Activated CD4-positive, CD25-positive, alpha-beta regulatory T cell treated with anti-CD3 and anti-CD28 coated beads, Interleukin-2, amount 50 U/mL, for 24 hours (primary cell): ENCODE measurements at places on chromosomes 1 and 21.

GRCh38 chr1:223827193-223827663, 18.5 kb downstream of the TP53BP2 start:
- no peak for ATAC-seq

- ATAC-seq: peak; percentile 73
Measured at GRCh38 chr21:33069994-33070743, at the start of gene OLIG1. OLIG1 (plus strand) TSS chr21:33070141; CDS start chr21:33070247, 106 bp downstream.

- no peak for ATAC-seq
Measured at GRCh38 chr1:84750110-84750730, 60.0 kb upstream of the SSX2IP start.

DNA sequence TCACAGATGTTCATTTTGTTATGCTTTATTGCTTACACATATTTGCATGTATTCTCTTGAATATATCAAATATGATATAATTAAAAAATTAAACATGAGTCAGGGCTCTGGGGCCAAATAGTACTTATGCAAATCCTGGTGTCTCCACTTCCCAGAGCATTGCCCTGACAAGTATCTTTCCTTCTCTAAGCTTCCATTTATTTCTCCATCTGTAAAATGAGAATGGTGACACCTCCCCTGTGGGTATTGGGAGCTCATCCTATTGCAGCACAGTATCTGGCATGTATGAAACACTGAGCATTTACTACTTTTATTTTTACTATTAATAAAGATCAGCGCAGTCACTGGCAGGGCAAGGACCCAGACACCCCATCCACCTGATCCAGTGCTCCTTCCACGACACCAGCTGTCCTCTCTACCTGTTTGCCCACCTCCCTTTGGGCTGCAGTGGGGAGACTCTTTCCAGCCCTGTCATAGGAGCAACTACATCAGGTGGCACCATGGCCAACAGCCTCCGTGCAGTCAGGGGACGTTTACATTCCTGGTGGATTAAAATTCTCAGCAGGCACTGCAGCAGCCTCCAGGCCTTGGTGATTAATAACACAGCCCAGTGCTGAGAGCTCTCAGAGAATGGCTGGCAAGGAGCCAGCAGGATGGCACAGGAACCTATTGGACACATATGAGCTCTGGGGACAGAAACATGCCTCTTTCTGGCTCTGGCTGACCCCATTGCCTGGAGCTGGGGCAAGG, 113.0 kb downstream of the DMRTB1 start:
- no peak for ATAC-seq

- ATAC-seq: no peak
Measured at GRCh38 chr1:65527707-65528503, 107.4 kb downstream of the LEPR start.

GRCh38 chr1:81029266-81029665, 771.5 kb upstream of the ADGRL2 start:
- ATAC-seq: no peak

GRCh38 chr1:155188268-155188667, 14.6 kb downstream of the TRIM46 start:
- no peak for ATAC-seq

DNA sequence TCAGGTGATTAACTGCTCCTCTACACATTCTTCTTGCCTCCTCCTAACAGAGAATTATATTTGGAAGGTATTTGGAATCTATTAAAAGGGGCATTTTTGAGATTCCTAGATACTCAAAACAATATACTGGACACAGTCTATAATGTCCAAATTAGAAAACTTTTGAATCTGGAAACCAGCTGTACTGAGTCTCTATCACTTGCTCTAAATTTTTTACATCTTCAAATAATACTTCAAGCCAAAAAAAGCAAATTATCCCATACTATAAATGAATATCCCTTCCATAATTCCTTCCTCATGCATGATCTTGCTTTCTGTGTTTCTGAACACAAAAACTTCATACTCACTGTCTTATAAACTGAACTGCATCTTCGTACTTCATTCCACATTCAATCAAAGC, 28.5 kb downstream of the PTP4A2 start:
- ATAC-seq: no peak

- ATAC-seq: no peak
Measured at GRCh38 chr21:39628385-39628784, 15.6 kb downstream of the B3GALT5 start.

GRCh38 chr1:231107600-231108326, 54.1 kb upstream of the TRIM67 start:
- no peak for ATAC-seq

DNA sequence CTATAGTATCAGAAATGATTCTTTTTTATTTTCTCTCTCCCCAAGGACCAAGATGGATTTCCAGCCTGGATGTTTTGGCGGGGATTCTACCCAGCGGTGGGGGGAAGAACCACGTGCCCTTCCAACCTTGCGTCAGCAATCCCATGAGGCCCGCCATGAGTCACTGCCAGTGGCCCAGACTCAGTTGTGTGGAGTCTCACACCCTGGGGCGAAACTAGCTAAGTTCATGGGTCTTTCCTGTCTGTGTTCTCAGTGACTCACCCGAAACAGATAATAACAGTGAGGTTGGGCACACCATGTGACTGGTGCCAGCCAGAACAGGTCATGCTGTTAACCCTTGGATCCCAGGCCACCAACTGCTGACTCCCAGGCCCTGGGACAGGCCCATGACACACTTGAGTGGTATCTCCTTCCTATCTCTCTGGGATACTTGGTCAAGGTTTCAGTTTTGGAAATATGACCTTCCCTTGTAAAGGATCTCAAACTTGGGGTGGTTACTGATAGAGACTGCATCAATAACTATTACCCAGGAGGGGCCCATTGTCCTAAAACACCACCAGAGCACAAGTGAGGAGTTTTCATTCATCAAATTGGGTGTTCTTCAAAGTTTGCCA, 98.0 kb upstream of the DUSP10 start:
- peak; percentile 98 for ATAC-seq

DNA sequence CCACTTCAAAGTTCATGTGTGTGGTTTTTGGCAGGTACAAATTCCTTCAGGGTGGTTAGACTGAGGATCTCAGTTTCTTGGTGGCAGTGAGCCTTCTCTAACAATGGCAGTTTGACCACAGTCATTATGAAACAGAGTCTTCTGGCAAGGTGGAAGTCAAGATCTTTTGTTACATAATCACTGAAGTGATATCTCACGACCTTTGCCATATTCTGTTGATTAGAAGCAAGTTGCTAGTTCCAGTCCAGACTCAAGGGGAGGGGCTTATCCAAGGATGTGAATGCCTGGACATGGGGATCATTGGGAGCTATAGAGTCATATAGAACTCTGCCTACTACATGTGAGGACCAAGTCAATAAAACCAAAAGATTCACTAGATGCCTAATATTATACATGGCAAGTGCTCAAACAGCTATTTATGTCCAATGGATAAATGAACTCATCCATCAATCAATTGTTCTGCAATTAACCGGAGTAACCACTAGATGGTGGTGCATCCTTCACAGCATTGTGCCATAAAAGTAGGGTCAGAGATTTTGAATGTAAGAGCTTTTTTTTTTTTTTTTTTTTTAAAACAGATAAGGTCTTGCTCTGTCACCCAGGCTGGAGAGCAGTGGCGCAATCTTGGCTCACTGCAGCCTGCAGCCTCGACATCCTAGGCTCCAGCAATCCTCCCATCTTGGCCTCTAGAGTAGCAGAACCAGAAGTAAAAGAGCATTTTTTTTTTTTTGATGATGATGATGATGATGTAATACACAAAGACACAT, 131.9 kb downstream of the CRB1 start:
- ATAC-seq: peak; percentile 32

DNA sequence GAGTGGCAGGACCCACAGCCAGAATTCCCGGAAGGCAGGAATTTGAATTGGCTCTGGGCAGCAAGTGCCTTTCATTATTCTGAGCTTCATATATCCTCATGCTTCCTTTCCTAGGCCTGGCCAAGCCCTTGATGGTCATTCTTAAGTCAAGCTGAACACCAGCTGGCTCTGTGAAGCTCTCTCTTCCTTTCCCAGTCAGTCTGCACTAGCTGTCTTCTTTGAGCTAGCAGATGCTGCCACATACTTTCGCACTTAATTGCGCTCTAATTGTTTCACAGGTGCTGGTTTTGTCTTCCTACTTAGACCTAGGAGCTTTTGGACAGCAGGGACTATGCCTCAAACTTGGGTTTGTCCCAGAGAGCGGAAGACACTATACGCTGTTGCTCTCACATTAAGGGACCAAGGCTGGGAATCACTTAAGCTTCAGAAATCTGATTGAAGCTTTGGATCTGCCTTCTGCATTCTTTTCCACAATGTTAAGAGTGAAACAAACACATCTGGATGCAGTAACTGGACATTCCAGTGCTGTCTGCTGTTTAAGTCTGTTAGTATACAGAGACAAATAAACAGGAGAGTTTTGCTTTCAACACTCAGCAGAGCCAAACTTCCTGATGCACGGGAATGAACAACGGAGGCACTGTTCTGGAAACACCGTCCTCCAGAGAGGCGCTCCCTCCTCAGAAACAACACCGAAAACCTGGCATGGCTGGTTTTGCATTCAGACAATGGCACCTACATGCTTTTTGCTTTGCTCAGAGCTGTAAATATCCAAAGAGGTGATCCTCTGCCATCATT, 2.2 kb downstream of the TLR5 start:
- no peak for ATAC-seq

DNA sequence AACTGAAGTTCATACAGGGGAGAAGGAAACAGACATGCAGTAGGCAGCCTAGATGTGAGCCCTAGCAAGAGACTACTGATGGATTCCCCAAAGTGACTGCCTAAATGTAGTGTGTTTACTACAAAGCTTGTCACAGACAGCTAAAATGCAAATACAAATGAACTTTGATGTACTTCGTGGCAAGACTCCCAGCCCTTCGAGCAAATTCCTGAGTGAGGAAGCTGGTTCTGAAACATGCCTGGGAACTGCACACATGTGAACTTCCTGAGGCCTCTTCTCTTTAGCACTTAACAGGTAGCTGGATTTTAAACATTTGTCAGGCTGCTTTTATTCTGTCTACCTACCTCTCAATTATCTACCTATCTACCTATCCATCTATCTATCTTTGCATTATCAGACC, 6.7 kb upstream of the IRF2BP2 start:
- ATAC-seq: no peak

DNA sequence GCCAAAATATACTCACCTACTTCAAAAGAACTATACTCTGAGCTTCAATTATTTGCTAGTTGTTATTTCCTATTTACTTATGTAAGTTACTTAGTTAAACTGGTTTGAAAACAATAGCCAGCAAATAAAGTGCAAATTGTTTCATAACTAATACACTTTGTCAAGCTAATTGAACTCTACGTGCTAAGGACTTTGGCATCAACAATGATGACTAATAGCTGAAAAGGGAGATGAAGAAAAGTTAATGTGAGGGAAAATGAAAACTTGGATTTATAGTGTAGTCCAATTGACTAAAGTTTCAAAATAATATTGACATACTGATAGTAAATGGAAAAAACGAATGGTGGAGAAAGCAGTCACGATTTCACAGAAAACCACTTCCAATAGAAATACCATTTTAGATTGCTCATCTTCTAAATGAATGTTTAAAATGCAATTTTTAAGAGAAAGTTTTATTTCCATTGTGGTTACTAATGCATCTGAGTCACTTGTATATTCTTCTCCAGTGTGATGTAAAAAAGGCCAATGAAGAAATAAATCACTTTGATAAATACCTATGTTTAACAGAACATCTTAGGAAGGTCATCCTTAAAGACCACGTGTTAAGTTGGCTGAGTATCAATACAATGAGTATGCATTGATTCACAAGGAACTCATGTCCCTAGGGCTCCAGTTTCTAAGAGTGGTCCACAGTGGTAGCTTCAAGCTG, 455.2 kb downstream of the LTN1 start:
- ATAC-seq: no peak

DNA sequence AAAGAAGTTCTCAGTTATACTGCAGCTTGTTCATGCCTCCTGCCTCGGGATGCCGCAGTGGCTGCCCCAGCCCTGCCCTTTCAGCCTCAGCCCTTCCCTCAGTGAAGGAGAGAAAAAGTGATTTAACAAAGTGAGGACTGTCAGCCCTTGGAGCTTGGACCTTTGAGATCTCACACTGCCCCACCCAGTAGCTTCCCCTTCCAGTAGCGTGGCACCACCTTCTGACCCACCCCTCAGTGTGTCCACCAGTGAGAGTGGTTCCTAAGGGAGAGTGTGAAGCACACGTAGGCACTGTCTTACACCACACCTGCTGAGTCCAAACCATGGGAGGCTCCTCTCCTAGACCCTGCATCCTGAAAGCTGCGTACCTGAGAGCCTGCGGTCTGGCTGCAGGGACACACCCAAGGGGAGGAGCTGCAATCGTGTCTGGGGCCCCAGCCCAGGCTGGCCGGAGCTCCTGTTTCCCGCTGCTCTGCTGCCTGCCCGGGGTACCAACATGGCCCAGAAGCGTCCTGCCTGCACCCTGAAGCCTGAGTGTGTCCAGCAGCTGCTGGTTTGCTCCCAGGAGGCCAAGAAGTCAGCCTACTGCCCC, at the start of gene CDA:
Gene CDA, plus strand, starts transcription at position 464 of the 592 bp plus-strand sequence. Its CDS starts 33 bp downstream, at position 497.
- ATAC-seq: no peak

DNA sequence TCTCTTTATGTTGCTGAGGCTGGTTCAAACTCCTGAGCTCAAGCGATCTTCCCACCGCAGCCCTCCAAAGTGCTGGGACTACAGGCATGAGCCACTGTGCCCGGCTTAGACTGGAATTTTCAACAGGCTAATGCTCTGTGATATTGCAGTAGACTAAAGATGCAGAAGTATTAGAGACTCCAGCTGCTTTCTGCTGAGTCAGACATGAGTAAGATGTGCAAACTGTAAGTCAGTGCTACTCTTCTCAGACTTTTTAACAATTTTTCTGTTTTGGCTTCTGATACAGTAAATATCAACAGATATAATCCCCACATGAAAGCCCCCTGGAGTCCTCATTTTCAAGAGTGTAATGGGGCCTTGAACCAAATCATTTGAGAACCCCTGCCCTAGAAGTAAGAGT, 29.3 kb upstream of the NLRP3 start:
- no peak for ATAC-seq

- no peak for ATAC-seq
Measured at GRCh38 chr1:181551249-181551648, 67.9 kb downstream of the CACNA1E start.

GRCh38 chr1:39086865-39087409, 60.8 kb downstream of the NDUFS5 start:
- ATAC-seq: no peak

GRCh38 chr21:45175326-45176095, 101.1 kb downstream of the ADARB1 start:
- no peak for ATAC-seq

DNA sequence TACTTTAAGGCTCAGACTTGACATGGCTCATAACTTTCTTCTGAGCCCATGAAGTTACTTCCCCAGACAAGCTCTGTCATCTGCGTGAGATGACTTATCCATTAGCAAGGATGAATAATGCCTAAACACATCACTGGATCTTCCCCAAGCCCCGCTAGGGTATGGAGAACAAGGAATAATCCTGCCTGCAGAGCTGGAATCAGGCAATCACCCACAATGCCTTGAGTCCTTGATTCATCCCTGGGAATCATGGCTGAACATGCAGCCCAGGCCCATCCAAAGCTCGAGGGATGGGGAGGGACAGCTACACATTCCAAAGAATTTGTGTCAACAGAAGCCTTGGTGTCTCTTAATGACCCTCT, 131.7 kb downstream of the PSMG1 start:
- ATAC-seq: no peak

GRCh38 chr1:77282187-77282865, 507 bp downstream of the AK5 start:
- ATAC-seq: peak; percentile 60
